ENCODE measurements at places on chromosomes 12 and 14. TPM values are rescaled to one million over a fixed set of nuclear protein-coding genes. Genes with fewer than 3 reads are reported as not detected.

Gene KRT3
- not detected for total RNA-seq

Gene KRT71
- not detected for total RNA-seq

GRCh38 chr14:104001003-104001402, 58.7 kb upstream of the RD3L start:
- H3K36me3 ChIP-seq = no peaks in the 10 kb centered on the region
- peak; percentile 67 for DNase-seq
- peaks cover 4% of the 10 kb centered on the region for H3K4me1 ChIP-seq
- no peak overlapping the region for H3K4me3 ChIP-seq

DNA sequence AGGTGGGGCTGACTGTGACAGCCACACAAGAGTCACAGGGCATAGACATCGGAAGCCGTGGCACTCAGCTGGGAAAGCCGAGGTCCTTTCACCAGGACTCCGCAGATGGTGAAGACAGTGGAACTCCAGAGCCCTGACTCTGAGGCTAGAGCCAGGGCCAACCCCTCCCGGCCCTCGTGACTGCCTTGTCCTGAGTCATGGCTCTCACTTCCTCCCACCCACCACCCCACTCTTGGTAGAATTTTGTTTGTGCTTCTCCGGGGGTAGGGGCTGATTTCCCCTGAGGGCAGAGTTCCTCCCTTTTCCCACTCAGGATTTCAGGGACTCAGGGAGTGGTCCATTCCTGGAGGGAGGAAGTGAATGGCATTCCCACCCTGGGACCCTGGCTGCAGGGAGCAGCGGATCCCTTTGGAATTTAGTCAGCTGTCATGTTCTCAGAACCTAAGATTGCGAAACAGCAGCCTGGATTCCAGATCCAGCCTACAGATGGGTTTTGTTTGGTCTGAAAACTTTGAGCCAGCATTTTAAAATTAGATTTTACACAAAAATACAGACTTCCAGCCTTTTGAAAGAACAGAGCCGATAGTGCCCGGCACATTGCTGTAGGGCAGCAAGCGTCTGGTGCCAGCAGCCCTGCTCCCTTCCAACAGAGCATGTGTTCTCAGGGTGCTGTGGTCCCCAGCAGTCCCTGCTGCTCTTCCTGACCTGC, 50.7 kb downstream of the TPCN1 start:
- H3K4me1 ChIP-seq = peaks cover 14% of the 10 kb centered on the region
- peaks cover 14% of the 10 kb centered on the region for H3K36me3 ChIP-seq
- no peak overlapping the region for H3K27ac ChIP-seq
- no peaks in the 10 kb centered on the region for H3K27me3 ChIP-seq

- H3K27ac ChIP-seq = no peak overlapping the region
- DNase-seq = no peak
- H3K36me3 ChIP-seq = no peaks in the 10 kb centered on the region
- no peak overlapping the region for H3K4me3 ChIP-seq
- H3K27me3 ChIP-seq = no peaks in the 10 kb centered on the region
These were observed 1193.3 kb downstream of the FLRT2 start for GRCh38 chr14:86723254-86723624.

DNA sequence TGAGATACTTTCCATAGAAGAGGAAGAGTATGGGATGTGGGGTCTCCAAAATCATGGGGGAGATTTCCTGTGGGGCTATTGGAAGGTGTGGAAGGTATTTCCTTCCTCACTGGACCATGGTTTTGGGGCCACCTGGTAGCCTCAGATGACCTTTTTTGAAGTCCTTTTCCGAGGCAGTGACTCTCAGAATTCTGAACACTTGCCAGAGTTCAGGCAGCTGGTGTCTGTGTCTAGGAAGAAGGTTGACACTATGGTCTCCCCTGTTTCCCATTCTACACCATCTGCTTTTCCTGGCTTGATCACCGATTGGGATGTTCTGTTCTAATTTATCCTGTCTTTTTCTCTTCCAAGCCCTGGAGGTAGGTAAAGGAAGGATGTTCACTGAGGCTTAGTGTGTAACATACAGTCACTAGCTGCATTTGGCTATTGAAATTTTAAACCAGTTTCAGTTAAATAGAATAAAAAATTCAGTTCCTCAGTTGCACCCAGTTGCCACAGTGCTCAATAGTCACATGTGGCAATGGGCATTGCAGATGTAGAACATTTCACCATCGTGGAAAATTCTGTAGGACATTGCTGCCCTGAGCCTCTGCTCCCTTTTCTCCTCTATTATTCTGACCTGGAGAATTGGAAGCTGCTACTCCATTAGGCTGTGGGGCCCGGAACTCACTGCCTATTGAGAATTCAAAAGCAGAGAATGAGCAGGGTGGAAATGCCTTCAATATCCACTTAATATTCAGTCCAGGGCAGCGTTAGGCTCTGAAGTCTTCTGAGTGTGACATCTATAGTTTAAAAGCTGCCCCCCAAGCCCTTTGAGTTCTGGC, 11.0 kb upstream of the PLEKHG3 start:
- H3K4me1 ChIP-seq = no peaks in the 10 kb centered on the region
- H3K27me3 ChIP-seq = no peaks in the 10 kb centered on the region
- no peak overlapping the region for H3K4me3 ChIP-seq
- no peak for DNase-seq
- H3K27ac ChIP-seq = no peak overlapping the region
- no peaks in the 10 kb centered on the region for H3K36me3 ChIP-seq

- no peak overlapping the region for H3K27ac ChIP-seq
- no peaks in the 10 kb centered on the region for H3K27me3 ChIP-seq
- H3K4me3 ChIP-seq = no peak overlapping the region
- DNase-seq = no peak
- no peaks in the 10 kb centered on the region for H3K36me3 ChIP-seq
These were observed 6.7 kb upstream of the KRT1 start for GRCh38 chr12:52686756-52687487.
